ENCODE measurements at places on chromosomes 3 and 15.

DNA sequence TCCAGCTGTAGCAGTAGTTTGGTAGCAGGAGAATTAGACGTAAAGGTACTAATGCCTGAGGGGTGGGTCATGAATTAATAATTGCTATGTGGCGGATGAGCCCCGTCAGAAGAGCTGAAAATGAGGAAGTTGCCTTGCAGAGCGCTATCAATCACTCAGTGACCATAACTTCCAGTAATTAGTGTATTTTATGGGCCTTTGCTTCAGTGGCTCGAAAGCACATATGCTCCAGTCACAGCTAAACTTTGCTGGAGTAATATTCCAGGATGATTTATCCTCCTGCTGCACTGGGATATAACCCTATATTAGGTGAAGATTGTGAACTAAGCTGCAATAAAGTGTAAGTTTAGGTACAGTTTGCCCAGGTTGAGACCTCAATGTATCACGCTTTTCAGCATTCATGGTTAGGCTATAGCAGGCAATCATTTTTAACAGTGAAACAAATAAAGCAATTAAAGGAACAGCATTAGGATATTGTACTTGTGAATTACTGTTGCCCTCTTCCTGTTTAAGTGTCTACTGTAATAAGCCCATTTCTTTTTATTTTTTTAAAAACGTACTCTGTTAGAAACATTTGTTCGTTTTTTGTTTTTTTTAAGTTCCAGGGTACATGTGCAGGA, 104.6 kb upstream of the SKOR1 start:
- no peak for ATAC-seq

DNA sequence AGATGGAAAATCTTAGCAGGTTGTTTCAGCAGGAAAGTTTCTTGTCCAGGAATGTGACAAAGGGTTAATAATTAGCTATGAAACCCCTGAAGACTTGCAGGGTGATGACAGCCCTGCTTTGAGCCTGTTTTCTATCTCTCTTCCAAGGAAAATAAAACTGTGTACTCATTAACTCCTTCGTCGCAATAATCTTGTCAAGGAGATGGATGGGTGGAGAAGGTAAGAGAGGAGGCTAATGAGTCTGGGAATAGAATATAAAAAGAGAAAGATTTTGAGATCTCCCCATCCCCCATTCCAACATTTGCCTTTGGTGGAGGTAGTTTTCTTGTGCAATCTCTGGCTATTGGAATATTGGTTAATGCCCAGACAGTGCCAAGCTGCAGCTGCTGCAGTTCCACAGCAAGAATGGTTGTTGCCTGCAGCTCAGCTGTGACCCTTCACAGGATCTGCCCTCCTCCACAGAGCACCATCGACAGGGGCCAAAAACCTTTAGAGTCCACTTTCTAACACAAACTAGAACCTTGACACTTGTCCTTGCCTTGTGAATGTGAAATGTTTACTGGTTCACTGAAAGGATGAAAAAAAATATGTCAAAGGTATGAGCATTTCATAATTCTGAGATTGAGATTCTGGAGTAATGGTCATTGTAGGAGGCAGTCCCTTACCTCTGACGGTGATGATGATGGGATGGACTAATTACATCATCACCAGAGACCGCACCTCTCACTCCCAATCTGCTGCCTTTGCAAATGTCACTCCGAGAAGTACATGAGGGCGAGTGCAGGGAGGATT, 4.2 kb upstream of the LRIG1 start:
- no peak for ATAC-seq

- peak; percentile 50 for ATAC-seq
These were observed at the start of gene EIF4E3 for GRCh38 chr3:71725271-71725991. Gene EIF4E3 (minus strand): TSS chr3:71725402. CDS start chr3:71725367, 35 bp downstream.

- ATAC-seq, result no peak
These were observed 191.2 kb downstream of the PLCL2 start for GRCh38 chr3:17075907-17076306.

GRCh38 chr3:30578479-30578878, 27.9 kb upstream of the TGFBR2 start:
- peak; percentile 39 for ATAC-seq

DNA sequence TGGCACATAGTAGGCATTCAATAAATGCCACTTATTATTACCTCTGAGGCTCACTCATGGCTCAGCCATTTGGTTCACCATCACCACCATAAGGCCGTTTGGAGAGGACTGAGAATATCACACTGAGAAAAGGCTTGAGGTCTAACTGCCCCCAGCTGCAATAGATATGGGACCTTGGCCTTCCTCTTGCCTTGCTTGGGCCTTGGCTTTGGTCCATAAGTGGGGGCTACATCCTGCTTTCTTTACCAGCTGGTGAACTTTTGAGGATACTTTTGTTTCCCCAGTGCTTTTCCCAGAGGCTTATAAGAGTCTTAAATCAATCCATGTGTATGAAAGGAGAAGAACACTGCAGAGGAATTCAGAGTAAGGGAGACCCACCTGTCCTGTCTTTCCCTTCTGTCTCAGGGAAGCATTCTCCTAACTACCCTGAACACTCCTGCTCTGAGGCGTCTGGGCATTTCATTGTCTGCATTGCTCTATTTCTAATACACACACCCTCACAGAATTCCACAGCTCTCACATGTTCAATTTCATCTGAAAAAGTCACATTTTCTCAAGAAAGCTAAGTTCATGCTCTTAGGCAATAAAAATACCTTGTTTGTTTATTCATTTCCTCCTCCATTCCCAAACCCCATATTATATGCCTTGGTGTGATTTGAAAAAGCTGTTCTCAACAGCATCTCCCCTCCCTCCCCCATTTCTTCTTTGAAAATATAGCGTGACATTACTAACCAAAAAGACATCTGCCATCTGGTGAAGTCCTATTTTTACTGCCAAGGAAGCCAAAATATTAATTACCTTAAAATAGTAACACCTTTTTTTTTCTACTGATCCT, 22.5 kb upstream of the KCNMB2 start:
- no peak for ATAC-seq

- peak; percentile 51 for ATAC-seq
These were observed 128.4 kb upstream of the HACD2 start for GRCh38 chr3:123713211-123713610.

GRCh38 chr3:11168881-11169805, 14.8 kb downstream of the HRH1 start:
- no peak for ATAC-seq

DNA sequence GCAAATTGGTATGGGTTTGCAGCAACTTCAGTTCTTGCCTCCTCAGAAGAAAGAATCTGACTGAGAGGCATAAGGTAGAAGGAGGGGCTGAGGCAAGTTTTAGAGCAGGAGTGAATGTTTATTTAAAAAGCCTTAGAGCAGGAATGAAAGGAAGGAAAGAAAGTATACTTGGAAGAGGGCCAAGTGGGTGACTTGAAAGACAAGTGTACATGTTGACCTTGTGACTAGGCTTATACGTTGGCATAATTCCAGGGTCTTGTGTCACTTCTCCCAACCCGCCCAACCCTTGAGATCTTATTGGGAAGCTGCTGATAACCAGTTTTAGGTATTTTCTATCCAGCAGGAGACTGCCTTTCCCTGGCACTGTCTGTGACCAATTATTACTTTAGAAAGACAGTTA, 436.9 kb upstream of the ZNF717 start:
- no peak for ATAC-seq

DNA sequence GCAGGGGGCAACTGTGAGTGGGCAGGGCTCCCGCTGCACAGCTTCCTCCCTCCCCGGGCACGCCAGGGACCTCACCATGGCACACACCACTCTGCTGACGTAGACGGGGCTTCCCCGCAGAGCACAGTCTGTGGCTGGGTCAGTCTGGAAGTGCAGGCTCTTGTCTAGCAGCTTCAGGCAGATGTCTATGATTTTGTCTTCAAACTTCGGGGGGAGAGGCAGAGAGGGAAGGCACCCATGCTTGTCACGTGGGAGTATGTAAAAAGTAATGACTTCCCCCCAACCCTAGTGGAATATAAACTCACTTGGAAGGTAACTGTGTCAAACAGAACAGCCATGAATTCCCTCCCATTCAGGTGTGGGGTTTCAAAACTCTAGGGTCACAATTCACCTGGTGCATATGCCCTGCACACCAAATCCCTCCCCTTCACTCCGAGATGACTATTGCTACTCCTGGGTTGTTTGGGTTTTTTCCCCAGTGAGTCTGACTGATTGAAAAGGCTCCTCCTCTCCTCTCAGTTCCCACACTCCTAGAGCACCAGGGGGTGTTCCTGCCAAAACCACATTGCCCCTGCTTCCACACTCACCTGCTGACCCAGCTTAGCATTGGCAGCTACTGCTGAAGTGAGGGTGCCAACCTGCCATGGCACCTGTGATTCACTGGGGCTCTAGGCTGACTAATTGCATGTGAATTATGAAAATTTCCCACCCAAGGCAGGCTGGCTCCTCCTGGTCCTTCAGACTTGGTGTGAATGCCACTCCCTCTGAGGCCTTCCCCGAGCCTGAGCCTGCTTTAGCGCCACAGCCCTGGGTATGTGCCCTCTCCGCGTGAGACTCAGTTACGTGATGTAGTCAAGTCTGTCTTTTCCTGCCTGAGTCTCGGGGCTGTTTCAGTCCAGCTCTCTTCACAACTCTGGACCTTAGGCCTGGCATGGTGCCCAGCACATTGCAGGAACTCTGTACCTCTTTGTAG, 13.0 kb downstream of the TGM5 start:
- ATAC-seq, result peak; percentile 83

DNA sequence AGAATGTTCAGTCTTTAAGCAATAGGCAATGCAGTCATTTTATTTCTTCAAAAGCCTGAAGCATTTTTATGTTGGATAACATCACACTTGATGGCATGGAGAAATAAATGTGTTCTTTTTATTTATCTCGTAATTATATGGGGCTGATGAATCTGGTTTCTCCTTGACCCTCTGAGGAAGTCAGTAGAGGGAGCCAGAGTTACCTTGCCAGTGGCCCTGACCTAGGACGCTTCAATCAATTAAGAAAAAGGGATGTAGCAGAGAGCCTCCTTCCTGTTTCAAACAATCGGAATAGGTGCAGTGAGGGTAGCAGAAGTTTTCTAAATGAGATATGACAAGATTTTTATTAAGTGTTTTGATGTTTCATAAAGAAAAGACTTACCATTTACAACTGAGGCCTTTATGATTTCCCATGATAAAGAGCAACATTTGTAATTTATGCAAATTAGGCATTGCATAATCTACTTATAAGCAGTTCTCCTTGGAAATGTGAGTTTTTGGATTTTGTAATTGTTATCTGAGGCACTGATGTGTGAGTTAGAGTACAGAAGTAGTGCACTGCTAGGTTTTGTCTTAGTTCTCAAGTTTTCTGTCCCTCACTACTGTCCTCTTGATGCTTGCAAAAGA, 129.1 kb downstream of the RAP2B start:
- ATAC-seq, result no peak

GRCh38 chr15:92904722-92905571, 4.8 kb downstream of the CHD2 start:
- ATAC-seq, result no peak

DNA sequence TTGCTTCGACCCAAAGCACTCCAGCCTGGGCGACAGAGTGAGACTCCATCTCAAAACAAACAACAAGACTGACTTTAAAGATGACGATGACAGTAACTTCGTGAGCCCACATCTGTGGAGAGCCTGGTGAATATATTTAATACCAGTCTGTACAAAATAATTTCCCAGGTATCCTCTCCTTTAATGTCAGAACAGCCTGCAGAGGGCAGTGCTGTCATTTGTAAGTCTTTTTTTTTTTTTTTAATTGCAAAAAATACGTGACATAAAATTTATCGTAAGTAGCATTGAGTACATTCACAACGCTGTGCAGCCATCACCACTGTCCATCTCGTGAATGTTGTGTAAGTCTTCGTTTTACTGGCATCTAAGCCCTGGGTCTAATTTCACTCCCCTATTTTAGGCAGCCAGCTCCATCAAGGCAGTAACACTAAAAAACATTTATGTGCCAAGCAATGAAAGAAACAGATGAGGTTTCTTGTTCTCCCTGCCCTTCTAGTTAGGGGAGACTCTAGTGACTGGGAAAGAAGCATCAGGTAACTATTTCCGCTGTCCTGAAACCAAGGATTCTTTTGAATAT, 1.4 kb downstream of the HTD2 start:
- ATAC-seq, result no peak

DNA sequence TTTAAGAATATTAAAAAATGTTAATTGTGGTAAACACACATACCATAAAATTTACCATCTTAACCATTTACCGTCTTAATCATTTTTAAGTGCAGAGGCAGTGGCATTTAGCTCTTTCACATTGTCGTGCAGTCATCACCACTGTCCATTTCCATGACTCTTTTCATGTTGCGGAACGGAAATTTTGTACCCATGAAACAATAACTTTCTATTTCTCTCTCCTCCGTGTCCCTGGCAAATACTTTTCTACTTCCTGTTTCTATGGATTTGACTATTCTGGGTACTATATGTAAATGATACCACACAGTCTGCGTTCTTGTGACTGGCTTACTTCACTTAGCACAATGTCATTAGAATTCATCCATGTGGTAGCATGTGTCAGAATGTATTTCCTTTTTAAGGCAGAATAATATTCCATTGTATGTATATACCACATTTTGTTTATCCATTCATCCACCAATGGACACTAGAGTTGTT, 27.9 kb downstream of the AKAP13 start:
- peak; percentile 48 for ATAC-seq

- no peak for ATAC-seq
These were observed 28.9 kb downstream of the CFAP91 start for GRCh38 chr3:119731560-119732343.

DNA sequence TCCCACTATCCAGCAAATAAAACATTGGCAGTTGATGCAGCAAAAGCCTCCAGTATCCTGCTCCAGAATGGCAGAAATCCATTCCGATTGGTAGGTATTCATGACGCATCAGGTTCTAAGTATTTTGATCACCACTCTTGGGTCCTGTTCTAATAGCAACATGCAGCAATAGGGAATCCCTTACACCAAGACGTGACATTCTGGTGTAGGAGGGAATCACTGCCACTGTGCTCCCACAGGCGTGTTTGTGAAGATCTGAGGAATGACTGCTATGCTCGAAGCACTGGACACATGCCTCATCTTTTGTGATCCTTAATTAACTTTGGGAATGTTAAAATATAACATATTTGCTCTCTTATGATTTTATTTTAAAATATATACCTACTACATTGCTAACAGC, 552.9 kb downstream of the MECOM start:
- ATAC-seq, result no peak

DNA sequence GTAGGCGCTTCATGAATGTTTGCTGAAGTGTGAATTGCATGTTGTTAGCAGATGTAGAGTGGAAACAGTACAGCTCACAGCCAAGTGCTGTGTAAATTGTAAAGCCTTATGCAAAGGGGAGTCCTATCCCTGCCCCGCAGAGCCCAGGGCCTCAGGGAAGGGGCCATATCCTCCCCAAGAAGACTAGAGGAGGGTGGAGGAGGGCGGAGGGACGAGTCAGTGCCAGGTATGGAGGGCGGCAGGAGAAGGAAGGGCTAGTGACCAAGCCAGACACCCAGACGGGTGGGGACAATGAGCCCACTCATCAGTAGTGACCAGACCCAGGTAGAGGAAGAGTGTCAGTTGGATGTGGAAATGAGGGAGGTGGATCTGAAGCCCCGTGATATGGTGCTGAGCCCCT, 45.2 kb downstream of the ZNF710 start:
- ATAC-seq, result peak; percentile 17

GRCh38 chr3:121629601-121630000, 31.1 kb downstream of the HCLS1 start:
- no peak for ATAC-seq

GRCh38 chr3:112642912-112643506, 2.1 kb upstream of the CCDC80 start:
- peak; percentile 88 for ATAC-seq

- no peak for ATAC-seq
These were observed 150.6 kb upstream of the SGO1 start for GRCh38 chr3:20336572-20336971.

Data from esophagus mucosa (tissue), 1 donor.